Cortex of kidney (tissue), 1 donor: ENCODE measurements at places on chromosomes 1 and 21.

GRCh38 chr1:114696810-114697209 lies 1.5 kb upstream of the AMPD1 start:
- DNase-seq: no peak

DNA sequence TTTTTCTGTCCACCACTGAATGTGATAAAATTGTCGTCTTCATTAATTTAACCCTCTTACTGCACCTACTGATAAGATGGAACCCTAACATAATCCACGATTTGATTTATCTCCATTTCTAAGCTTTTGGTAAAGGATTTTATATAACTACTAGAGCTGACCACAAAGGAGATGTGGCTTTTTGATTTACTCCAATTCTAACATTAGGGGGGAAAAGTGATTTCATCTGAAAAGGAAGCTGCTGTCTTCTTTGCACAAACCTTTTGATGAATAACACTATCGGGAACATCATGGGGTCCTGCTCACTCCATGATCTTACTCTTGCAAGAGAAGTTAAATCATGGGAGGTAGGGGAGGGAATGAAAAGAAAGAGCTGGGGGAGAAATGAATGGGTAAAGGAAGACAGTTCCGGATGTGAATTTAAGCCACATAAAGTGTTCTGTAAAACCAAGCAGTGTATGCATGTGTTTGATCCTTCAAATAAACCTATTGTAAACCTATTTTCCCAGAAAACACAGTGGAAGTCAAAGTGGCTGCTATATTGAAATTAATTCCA lies 161.8 kb downstream of the GABPA start:
- no peak for DNase-seq

- no peak for DNase-seq
These were observed 67.6 kb upstream of the ABCG1 start for GRCh38 chr21:42151148-42151947.

DNA sequence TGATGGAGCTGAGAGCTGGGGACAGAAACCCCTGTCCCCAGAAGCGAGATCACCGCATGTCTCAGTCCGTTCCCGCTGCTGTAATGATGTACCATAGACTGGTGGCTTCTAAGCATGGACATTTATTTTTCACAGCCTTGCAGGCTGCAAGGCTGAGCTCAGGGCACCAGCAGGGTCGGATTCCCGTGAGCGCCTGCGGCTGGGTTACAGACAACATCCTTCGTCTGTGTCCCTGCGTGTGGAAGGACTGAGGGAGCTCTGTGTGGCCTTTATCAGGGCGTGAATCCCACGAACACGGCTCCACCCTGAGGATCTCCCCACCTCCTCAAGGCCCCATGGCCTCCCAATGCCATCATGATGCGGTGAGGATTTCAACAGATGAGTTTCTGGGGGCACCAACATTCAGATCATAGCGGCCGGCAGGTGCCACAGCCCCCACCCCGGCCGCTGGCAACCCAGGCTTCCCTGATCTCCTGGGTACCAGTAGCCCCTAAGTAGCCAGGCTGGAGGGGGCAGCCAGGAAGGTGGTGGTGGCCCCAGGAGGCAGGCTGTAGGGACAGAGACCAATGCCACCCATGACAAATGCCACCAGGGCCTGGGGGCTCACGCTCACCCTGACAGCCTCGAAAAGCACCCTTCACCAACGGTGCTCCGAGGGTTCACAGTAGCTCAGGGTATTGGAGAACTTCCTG lies 104.4 kb downstream of the CRYAA start:
- DNase-seq: no peak

GRCh38 chr1:242189591-242189990 lies 190.7 kb upstream of the MAP1LC3C start:
- DNase-seq: no peak

- no peak for DNase-seq
These were observed 2.7 kb downstream of the NSUN4 start for GRCh38 chr1:46343351-46343695.

DNA sequence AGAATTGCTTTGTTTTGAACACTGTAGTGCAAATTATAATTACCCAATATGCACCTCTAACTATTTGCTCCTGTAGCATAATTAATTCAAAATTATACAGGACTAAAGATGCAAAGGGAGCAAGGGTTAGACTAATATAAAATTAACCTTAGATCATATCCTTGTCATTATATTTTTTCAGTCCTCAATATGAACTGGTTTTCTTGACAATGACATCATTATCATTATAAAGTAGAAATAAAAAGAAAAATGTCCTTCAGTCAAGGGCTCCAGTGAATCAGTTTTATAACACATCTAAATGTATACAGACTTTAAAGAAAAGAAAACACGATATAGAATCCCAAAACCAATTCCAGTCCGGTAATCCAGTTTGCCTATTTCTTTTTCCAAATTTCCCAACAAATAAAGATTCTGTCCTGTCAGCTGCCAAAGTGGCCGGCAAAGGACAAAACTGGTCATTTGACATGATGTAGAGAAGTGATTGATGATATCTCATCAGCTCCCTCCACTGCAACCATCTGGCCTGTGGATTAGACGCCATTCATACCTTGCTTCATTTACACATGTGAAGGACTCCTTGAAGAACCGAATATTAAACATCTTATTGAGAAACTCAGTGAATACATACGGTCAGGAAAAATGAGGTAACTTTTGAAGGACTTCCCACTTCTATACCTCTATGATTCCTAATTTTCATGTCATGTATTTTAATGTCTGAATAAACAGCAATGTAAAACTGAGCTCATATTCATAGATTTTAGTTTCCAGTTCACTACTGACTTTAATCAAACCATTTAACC lies 15.5 kb downstream of the DPYD start:
- no peak for DNase-seq

GRCh38 chr21:37711286-37711829 lies 204.9 kb downstream of the KCNJ6 start:
- no peak for DNase-seq

DNA sequence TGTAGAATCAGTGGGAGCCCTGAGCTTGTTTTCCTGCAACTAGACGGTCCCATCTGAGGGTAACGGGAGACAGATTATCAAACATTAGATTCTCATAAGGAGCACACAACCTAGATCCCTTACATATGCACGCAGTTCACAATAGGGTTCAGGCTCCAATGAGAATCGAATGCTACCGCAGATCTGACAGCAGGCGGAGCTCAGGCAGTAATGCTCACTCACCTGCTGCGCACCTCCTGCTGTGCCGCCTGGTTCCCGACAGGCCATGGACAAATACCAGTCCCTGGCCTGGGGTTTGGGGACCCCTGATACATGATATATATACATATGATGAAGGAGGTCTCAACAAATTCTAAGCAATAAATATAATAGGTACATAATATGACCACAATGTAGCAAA lies 19.7 kb upstream of the SMIM12 start:
- no peak for DNase-seq

GRCh38 chr1:39590546-39590945 lies 14.0 kb upstream of the PABPC4 start:
- DNase-seq: no peak

DNA sequence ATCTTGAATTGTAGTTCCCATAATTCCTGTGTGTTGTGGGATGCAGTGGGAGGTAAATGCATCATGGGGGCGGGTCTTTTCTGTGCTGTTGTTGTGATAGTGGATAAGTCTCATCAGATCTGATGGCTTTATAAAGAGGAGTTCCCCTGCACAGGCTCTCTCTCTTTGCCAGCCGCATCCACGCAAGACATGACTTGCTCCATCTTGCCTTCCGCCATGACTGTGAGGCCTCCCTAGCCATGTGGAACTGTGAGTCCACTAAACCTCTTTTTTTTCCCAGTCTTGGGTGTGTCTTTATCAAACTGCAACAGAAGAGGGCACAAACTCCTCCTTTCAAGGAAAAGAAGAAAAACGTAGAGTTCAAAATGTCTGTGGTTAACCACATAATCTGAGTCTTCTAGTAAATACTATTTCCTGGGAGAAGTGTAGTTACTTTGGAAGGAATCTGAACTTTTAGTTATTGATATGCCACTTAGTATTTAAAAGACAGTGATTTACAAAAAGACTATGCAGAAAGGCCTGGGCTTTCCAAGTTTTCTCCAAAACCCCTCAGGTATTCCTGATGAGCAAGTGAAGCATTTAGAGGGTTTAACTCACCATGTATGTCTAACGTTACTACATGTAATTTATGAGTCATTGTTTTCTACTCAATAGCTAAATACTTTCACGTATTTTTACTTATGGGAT lies 10.0 kb downstream of the ADAMTS1 start:
- DNase-seq: no peak

DNA sequence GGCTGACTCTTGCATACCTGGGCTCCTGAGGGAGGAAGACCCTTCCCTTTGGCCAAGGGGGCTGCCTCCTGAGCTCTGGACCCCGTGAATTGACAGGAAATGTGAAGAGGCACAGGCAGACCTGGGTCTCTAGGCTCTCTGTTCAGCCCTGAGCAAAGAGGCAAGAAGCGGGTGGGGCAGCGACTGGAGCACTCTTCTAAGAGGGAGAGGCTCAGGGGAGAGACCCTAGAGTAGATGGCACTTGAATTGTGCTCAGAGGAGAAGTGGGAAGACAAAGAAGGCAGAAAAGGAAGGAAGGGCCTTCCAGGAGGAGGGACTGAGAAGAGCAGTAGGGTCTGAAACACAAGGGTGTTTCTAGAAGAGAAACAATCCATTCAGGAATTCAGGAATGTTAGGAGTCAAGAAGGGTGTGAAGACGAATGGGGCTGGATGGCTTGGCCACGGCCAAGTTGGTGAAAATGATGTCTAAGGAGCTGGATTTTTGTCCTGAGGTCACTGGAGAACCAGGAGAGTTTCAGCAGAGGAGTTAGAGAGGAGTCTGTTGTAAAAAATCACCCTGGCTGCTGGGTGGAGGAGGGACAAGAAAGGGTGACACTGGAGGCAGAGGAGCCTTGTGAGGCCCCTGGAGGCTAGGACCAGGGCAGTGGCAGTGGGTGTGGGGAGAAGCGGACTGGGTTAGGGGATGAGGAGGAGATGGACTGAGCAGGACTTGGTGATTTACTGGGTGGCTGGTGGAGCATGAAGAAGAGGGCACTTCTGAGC lies 5.3 kb downstream of the TIE1 start:
- DNase-seq: no peak

DNA sequence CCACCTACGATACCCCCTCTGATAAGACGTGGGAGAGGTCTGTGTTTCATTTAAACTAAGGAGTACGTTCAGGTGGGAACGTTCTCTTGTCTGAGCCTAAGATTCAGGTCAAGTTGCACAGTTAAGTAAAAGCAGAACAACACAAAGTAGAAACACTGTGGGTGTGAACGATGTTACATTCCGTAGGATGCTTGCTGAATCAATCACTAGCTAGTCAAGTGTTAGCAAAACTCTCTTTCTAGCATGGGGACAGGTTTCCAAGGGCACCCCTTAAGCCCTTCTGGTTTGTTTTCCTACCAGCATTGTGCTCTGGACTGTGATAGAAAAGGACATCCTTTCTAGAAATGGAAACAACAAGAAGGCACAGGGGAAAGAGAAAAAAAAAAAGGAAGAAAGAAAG lies 13.3 kb downstream of the C1orf162 start:
- no peak for DNase-seq

- DNase-seq: no peak
These were observed 9.2 kb downstream of the PIGM start for GRCh38 chr1:160022330-160023310.

DNA sequence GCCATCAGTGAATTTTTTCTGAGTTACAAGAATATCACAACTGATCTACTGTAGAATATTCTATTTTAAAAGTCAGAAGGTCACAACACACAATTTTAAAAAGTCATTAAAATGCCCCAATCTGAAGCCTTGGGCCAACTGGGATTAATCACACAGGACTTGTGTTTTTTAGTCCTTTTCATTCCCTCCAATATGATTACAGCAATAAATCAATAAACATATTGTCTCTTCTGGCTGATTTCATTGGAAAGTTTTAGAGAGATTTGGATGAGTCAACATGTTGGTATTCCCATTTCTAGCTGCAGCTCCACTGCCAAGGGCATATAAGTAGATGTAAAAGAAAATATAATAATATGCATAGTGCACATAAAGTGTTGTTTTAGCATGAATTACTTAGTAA lies 85.8 kb downstream of the NIBAN1 start:
- no peak for DNase-seq

DNA sequence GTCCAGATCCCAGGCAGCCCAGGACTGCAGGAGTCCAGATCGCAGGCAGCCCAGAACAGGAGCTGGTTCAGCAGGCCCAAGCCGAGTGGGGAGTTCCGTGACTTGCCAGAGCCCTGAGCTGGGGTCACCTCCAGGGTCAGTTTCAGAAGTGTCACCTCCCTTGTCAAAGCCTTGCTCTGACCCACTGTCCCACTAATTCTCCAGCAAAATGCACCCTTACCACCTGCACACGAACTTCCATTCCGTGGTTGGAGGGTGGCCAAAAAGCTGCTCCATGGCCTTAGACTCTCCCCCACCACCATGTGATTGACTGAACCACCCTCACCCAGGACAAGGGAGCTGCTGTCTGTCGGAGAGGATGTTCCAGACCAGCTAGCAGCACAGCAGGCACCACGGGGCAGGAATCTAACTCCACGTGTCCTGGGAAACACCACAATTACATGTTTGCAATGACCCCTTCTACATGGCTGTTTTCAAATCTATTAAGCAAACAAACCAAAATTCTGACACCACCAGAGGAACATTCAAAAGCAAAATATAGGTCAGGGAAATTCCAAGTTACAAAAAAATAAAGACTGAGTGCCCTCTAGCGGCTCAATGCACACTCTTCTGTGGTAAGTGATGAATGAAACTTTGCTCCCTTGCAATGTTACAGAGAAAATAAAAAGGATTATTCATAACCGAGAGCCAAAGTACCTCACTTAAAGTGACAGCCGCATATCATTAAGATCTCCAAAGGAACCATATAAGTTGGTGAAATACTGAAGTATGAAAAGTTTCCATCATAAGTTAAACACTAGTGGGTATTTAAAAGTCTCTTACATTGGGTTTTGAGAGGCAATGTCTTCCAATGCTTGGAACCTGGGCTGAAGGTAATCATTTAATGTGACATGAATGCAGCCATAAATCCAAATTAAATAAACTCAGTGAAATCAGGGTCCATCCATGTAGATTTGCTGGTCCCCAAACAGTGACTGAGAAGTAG lies 76.3 kb downstream of the NPHP4 start:
- DNase-seq: no peak

DNA sequence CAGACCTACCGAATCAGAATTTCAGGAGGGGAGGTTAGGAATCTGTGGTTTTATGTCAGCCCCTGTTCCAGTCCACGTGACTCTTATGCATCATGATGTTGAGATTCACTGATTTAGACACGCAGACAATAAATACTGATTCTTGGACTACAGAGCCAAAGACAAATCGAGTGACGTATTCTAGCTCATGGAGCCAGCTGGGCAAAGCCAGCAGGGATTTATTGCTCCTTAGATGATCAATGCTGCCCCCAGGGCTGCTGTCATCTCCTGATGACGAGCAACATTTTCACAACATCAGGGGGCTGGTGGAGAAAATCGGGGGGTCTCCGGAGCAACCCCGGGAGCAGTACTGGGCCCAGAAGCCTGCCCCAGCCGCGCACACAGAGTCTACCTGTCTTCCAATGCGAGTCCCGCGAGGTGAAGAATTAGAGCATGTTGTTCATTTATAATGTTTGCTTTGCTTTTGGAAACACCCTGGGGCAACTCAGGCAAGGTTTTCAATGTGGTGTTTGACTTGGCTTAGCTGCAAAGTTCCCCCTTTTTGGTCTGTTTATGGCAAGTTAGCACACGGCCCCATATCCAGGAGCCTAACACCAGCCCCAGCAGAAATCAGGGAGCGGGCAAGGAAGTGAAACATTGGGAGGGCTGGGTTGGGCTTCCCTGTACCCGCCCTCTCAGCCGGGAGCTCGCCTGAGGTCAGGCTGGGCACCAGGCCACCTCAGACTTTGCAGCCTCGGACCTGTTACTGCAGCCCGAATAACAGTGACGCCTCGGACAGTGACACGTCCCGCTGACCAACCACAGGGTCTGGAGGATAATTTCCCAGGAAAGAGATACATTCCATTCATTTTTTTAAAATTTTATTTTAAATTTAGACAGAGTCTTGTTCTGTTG lies 19.9 kb upstream of the CLDN14 start:
- no peak for DNase-seq
